Heart left ventricle (tissue), 16 donors: ENCODE measurements at places on chromosomes 1 and 21.
A peak's percentile ranks its signal among the peaks of the same experiment; 100 is the strongest.

DNA sequence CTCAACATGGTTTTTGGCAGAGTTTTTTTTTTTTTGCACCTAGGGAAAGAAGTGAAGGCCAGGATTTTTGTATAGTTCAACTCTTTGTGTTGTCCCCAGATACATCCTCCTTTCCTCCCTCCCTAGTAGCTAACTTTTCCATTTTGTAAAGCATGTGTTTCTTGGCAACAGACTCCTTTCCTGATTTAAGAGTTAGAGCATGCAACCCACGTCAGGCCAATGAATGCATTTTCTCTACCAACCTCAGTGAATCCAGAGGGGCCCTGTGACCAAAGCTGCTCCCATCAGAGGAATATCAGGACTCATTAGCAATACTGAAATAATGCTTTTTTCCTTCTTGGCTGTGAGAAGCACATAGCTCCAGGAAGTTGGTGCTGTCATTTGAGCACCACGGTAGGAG, 287.2 kb downstream of the LMO4 start:
- H3K4me1 ChIP-seq = no peaks in the 10 kb centered on the region
- DNase-seq = no peak
- H3K36me3 ChIP-seq = no peaks in the 10 kb centered on the region
- H3K27me3 ChIP-seq = no peaks in the 10 kb centered on the region
- no peak overlapping the region for H3K27ac ChIP-seq
- H3K4me3 ChIP-seq = no peak overlapping the region

- peak overlapping the region; percentile 34 for H3K27ac ChIP-seq
- no peaks in the 10 kb centered on the region for H3K27me3 ChIP-seq
- no peaks in the 10 kb centered on the region for H3K4me1 ChIP-seq
These were observed 40.5 kb downstream of the PATJ start for GRCh38 chr1:61782771-61783170.

- H3K4me1 ChIP-seq = peaks cover 5% of the 10 kb centered on the region
- no peaks in the 10 kb centered on the region for H3K36me3 ChIP-seq
- no peaks in the 10 kb centered on the region for H3K27me3 ChIP-seq
- H3K4me3 ChIP-seq = no peak overlapping the region
- no peak overlapping the region for H3K27ac ChIP-seq
These were observed 93.2 kb upstream of the TNFSF4 start for GRCh38 chr1:173300061-173301044.

DNA sequence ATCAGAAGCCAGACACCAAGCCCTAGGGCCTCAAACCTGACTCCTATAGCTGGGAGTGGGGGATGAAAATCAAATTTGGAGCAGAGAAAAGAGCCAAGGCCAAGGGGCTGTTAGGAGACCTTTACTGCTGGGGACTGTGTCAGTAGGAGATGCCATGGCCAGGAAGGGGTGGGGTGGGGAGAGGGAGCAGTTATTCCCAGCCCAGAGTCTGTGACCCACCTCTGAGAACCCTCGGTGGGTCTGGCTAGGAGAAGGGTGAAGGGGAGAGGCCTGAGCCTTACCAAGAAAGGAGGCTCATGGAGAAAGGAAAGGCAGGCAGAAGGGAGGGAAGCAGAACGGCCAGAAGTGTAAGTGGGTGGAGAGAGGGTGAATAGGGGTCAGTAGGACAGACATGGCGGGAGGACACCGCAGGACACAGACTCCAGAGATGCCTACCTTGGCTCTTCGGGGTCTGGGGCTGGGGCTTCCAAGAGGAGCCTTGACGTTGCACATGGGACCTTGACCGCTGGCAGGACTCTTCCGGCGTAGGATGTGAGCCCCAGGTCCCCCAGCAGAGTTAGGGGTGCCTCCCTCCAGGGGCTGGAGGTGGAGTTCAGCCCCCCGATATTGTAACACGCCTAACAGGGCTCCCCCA, 1.2 kb downstream of the ADAMTS4 start:
- peaks cover 42% of the 10 kb centered on the region for H3K4me1 ChIP-seq
- no peaks in the 10 kb centered on the region for H3K36me3 ChIP-seq
- no peaks in the 10 kb centered on the region for H3K27me3 ChIP-seq
- H3K27ac ChIP-seq = peak overlapping the region; percentile 99
- H3K4me3 ChIP-seq = peak overlapping the region; percentile 61

DNA sequence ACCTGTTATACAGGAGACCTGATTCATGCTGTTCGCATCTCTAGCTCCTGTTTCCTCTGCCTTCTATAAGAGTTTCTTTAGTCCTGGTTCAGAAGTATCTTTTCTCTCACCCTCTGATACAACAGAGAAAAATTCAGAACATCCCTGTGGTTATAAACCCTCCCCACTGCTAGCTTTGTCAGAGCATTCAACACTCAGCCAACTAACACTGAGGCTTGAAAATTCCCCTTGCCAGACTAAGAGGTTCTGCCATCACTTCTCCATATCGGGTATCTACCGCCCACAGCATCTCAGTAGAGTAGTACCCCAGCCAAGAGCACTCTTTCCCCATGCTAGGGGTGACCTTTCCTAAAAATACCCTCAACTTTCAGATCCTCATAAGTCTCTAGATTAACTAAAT, 19.6 kb upstream of the PIK3R3 start:
- H3K4me1 ChIP-seq = no peaks in the 10 kb centered on the region
- H3K36me3 ChIP-seq = no peaks in the 10 kb centered on the region
- no peak overlapping the region for H3K4me3 ChIP-seq
- no peaks in the 10 kb centered on the region for H3K27me3 ChIP-seq
- no peak overlapping the region for H3K27ac ChIP-seq

DNA sequence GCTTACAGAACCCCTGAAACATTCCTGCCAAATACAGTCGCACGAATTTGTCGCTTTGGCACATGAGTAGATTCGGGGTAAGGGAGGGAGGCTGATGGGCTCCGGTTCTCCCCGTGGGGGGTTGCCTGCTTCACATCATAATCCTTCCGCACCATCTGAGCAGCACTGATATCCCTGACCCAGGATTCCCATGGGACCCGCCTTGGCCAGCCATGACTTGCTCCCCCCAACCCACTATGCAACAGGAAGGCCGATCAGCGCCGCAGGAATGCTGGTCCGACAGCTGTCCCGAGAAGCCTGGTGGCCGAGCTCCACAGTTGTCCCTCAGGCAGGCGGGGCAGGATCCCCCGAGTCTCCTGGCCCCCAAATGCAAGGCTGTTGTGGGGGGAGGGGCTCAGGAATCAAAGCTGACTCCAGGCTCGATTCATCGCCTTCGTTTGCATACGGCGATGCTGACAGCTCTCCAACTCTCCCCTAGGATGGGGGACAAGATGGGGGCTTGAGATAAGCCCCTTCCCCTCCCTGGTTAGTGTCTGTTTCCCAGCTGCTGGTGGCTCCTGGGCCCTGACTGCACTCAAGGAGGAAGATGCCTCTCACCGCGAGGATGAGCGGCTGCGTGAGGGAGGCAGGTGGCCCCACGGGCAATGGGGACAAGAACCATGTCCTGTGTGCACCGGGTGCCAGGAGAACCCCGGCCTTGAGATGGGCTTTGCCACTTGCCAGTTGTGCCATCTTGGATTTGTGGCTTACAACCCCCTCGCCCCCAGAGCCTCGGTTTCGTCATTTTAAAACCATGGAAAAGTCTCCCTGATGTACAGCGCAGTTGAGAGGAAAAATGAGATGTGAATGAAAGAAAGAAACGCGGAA, 9.3 kb downstream of the DRAXIN start:
- H3K27ac ChIP-seq = no peak overlapping the region
- H3K4me3 ChIP-seq = no peak overlapping the region
- peaks cover 17% of the 10 kb centered on the region for H3K27me3 ChIP-seq

DNA sequence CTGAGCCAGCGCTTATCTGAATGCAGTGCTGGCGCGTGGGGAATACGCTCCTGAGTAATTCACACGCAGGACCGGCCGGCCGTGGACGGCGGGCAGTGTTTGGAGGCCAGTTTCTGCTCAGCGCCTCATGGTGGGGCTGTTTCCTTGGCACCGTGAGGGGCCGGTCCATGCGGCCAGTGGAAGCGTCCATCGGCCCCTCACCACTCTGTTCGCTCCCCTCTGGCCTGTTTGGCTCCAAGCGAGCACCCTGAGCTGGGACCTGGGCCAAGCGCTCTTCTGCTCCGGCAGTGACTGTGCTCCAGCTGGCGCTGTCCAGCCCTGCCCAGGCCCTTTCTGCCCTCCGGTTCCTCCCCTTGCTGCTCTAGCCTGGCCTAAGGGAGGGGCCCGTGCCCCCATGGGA, 16.3 kb upstream of the PLCH2 start:
- no peak overlapping the region for H3K27ac ChIP-seq
- DNase-seq = peak; percentile 67
- peaks cover 5% of the 10 kb centered on the region for H3K4me1 ChIP-seq
- no peak overlapping the region for H3K4me3 ChIP-seq
- H3K36me3 ChIP-seq = no peaks in the 10 kb centered on the region
- H3K27me3 ChIP-seq = peaks cover 51% of the 10 kb centered on the region

DNA sequence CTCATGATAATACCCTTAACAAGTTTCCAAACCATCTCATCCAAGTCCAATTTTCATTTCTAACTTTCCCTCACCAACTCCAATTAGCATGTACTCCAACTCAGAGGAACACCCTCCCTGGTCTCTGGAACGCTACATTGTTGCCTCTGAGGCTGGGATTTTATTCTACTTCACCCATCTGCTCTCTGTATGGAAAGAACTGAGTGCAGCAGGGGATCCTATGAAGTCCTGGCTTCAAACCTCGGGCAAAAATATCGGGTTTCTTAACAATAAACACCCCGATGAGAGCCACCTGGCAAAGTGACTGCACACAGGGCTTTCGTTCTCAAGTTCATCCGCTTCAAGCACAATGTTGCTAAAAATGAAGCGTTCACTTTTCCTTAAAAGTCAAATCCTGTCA, 99.6 kb downstream of the CRB1 start:
- no peaks in the 10 kb centered on the region for H3K4me1 ChIP-seq
- H3K4me3 ChIP-seq = no peak overlapping the region
- no peaks in the 10 kb centered on the region for H3K27me3 ChIP-seq
- H3K36me3 ChIP-seq = no peaks in the 10 kb centered on the region
- H3K27ac ChIP-seq = no peak overlapping the region

- no peaks in the 10 kb centered on the region for H3K27me3 ChIP-seq
- H3K36me3 ChIP-seq = peaks cover 13% of the 10 kb centered on the region
- peak overlapping the region; percentile 95 for H3K4me3 ChIP-seq
- H3K27ac ChIP-seq = peak overlapping the region; percentile 98
- DNase-seq = peak; percentile 24
These were observed 552 bp downstream of the UBR4 start for GRCh38 chr1:19209439-19209989.

GRCh38 chr1:244214009-244214967, 163.2 kb downstream of the ZBTB18 start:
- H3K4me3 ChIP-seq = no peak overlapping the region
- no peak overlapping the region for H3K27ac ChIP-seq
- DNase-seq = peak; percentile 36
- peaks cover 7% of the 10 kb centered on the region for H3K4me1 ChIP-seq
- H3K27me3 ChIP-seq = no peaks in the 10 kb centered on the region
- no peaks in the 10 kb centered on the region for H3K36me3 ChIP-seq

DNA sequence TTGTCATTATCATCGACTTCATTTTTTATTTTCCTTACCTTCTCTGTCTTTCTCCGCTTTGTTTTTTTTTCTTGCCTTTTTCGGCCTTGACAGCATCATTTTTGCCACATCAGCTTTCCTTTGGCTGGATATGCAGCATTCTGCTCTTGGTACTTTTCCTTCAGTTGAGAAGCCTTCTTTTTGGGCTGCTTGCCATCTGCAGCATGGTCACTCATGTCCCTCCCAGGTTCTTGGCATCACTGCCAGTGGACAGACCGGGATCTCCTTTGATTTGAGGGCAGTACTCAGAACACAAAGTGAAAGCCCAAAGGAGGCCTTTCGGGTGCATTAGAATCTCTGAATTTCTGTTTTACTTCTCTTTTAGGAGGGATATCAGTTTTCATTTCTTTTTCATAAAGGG, 3.7 kb upstream of the PARP1 start:
- H3K27ac ChIP-seq = no peak overlapping the region
- no peaks in the 10 kb centered on the region for H3K27me3 ChIP-seq
- H3K4me3 ChIP-seq = no peak overlapping the region
- DNase-seq = no peak

DNA sequence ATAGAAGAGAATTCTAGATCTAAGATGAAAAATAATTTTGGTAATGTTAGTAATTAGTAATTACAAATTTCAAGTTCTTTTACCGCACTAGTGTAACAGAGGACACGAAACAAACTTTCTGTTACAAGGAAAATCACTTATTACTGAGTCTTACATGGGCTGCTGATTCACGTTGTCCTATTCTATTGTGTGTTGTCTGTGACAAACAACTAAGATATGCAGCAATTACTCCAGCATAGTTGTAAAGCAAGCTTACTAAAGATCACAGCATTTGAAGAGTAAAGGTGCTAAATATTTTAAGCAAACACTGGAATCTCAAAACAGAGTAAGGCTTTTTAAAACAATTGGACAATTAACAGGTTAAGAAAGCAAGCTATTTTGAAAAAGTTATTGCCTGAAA, 502.3 kb downstream of the KCNT2 start:
- no peaks in the 10 kb centered on the region for H3K4me1 ChIP-seq
- DNase-seq = no peak
- H3K36me3 ChIP-seq = no peaks in the 10 kb centered on the region

DNA sequence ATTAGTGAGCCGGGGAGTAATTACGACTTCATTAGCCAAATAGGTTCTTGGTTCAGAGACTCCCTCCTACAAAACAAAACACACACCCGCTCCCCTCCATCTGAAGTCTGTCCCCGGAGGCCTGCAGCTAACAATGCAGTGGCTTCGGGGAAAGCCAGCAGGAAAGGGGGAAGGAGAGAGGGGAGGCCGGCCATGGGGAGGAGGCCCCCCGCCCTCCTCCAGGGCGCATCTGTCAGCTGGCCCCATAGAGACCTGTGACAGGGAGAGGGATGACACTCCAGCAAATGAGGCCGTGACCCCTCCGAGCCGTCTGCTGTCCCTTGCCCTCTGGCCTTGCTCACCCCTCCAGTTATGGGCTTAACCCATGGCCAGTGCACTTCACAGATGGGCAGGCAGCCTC, 12.1 kb upstream of the CNTN2 start:
- H3K4me3 ChIP-seq = no peak overlapping the region
- peaks cover 5% of the 10 kb centered on the region for H3K27me3 ChIP-seq
- H3K27ac ChIP-seq = no peak overlapping the region
- H3K36me3 ChIP-seq = no peaks in the 10 kb centered on the region

GRCh38 chr1:11174261-11174942, 14.8 kb upstream of the ANGPTL7 start:
- H3K4me1 ChIP-seq = peaks cover 47% of the 10 kb centered on the region
- no peak overlapping the region for H3K27ac ChIP-seq

DNA sequence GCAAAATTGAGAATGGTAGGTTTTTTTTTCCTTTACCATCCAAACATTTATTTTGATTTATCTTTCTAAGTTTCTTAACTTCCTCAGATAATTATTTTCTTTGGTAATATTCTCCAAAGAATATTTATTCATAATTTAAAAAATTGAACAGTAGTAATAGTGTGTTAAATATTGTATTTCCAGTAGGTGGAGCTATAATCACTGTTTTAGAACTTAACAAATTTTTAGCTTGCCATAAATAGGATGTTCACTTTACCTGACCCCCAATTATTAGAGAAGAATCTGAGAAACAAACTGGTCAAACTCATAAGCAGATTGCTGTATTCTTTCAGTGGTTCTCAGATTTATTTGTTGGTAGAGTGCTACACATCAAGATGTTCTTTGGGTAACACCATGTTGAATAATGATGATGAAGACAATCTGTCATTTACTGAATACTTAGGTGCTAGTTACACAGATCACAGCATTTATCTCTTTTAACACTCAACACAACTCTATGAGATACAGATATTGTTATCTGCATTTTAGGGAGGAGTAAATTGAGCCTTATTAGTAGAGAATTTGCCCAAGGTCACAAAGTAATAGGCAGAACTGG, 82.4 kb upstream of the GPR88 start:
- no peaks in the 10 kb centered on the region for H3K27me3 ChIP-seq
- no peak for DNase-seq
- H3K36me3 ChIP-seq = no peaks in the 10 kb centered on the region
- peaks cover 9% of the 10 kb centered on the region for H3K4me1 ChIP-seq
- H3K4me3 ChIP-seq = no peak overlapping the region
